Mesothelial cell of epicardium (in vitro differentiated cells): ENCODE measurements at places on chromosomes 12 and 14. TPM values are rescaled to one million over a fixed set of nuclear protein-coding genes. Genes with fewer than 3 reads are reported as not detected.

GRCh38 chr12:65902500-65902899 lies 78.2 kb downstream of the HMGA2 start:
- no peaks in the 10 kb centered on the region for H3K27me3 ChIP-seq
- H3K4me1 ChIP-seq, result peaks cover 65% of the 10 kb centered on the region
- H3K4me3 ChIP-seq, result no peak overlapping the region
- H3K27ac ChIP-seq, result peak overlapping the region; percentile 58
- DNase-seq, result no peak
- H3K36me3 ChIP-seq, result peaks cover 4% of the 10 kb centered on the region

DNA sequence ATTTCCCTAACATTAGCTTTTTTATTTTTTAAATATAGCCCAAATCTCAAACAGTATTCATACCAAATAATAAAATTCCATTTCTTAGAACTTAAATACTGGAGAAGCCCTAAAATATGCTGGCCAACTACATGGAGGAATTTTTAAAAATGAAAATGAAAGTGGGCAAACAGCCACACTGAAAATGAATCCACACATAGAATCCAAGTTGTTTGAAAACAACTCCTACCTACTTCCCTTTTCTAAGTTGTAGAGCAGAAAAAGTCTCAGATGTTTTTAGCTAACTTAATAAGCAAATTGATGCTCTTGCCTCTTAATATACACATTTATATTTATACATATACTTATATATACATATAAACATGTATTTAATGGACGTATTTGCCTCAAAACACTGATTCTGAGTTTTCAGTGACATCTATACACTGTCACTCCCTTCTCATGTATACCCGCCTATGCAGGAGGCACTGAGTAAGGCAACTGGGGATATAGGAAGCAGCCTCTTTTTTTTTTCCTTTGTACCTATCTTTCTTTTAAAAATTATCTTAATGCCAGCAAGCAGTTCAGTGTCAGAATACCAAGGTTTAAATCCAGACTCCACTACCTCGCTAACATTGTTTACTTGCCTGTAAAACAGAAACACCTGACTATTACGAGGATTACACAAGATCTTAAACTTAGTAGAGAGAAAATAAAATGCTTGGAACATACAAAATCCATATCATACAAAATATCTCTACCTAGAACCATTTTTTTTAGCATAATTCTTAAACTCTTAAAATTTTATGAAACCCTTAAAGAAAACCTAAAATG lies 13.3 kb downstream of the DICER1 start:
- H3K4me3 ChIP-seq, result no peak overlapping the region
- no peaks in the 10 kb centered on the region for H3K27me3 ChIP-seq
- peaks cover 38% of the 10 kb centered on the region for H3K4me1 ChIP-seq
- DNase-seq, result no peak
- peak overlapping the region; percentile 19 for H3K27ac ChIP-seq
- peaks cover 18% of the 10 kb centered on the region for H3K36me3 ChIP-seq

DNA sequence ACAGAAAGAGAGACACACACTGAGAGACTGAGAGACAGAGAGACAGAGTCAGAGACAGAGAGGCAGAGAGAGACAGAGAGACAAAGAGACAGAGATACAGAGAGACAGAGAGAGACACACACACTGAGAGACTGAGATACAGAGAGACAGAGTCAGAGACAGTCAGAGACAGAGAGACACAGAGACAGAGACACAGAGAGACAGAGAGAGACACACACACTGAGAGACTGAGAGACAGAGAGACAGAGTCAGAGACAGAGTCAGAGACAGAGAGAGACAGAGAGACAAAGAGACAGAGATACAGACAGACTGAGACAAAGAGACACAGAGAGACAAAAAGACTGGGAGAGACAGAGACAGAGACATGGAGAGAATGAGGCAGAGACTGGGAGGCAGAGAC lies 90.0 kb downstream of the GALNT9 start:
- H3K4me1 ChIP-seq, result peaks cover 2% of the 10 kb centered on the region
- no peaks in the 10 kb centered on the region for H3K36me3 ChIP-seq
- no peak overlapping the region for H3K4me3 ChIP-seq
- no peak for DNase-seq
- no peak overlapping the region for H3K27ac ChIP-seq

DNA sequence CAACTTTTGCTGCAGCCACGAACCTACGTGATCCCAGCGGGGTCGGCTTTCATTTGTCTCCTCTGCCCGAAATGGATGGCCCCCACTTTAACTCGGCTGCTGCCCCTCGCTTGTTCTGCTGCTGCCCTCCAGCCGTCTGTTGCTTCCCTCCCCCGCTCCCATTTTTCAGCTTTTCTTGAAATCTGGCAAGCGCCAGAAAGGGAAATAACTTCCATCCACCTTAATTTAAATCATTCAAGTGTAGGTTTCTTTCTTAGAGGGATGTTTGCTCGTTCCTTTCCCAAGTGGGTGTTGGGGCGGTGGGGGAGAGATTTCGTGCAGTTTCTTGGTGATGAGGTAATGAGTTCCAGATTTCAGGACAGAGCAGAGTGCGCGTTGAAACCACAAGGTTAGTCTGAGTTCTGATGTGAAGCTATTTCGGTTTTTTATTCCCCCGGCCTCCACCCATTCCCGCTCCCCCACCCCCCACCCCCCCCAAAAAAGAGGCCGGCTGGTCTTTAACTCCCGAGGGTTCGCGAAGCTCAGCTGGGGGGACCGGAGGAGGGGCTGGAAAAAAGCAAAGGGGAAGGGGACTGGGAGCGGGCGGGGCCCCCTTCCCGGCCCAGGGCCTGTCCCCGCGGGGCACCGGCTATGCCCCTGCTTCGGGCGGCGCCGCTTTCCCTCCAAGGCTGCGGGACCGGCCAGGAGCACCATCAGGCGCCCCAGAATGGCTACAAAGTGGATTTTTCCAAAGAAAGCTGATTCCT lies 2.2 kb upstream of the ZFP36L1 start:
- no peak for DNase-seq
- H3K27me3 ChIP-seq, result no peaks in the 10 kb centered on the region
- H3K27ac ChIP-seq, result peak overlapping the region; percentile 100
- H3K4me3 ChIP-seq, result peak overlapping the region; percentile 90
- peaks cover 28% of the 10 kb centered on the region for H3K4me1 ChIP-seq

DNA sequence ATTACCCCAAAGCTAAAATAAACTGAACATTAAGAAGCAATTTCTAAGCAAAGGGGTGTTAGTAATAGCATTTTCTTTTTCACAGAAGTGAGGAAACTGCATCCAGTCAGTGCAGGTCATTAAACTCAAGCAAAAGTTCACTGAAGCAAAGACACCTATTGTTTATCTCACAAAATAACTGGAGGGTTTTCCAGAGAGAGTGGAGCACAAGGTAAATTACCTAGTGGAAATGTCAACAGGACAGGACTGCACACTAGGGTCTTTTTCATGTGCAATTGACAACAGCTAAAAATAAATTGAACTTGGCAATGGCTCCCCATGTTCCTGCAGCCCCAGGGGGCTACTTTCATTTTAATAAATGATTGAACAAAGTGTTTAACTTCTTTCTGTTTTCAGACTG lies 742.0 kb downstream of the GALC start:
- no peak overlapping the region for H3K4me3 ChIP-seq
- H3K27me3 ChIP-seq, result no peaks in the 10 kb centered on the region
- no peak overlapping the region for H3K27ac ChIP-seq
- no peaks in the 10 kb centered on the region for H3K4me1 ChIP-seq
- H3K36me3 ChIP-seq, result peaks cover 3% of the 10 kb centered on the region
- DNase-seq, result no peak

- H3K27me3 ChIP-seq, result peaks cover 51% of the 10 kb centered on the region
- H3K27ac ChIP-seq, result no peak overlapping the region
- no peaks in the 10 kb centered on the region for H3K4me1 ChIP-seq
- H3K4me3 ChIP-seq, result no peak overlapping the region
- DNase-seq, result no peak
Observed at GRCh38 chr14:76842414-76842813, 16.2 kb downstream of the LRRC74A start.

GRCh38 chr12:46369474-46370379 lies 2.8 kb downstream of the SLC38A2 start:
- DNase-seq, result no peak
- peaks cover 21% of the 10 kb centered on the region for H3K36me3 ChIP-seq
- H3K4me3 ChIP-seq, result peak overlapping the region; percentile 95
- no peaks in the 10 kb centered on the region for H3K27me3 ChIP-seq

KRT71 gene
- total RNA-seq, result not detected in 3 replicates

DDX47 gene
- total RNA-seq, result 69.3 to 70.8 TPM (median 70.4 TPM) in 3 replicates

MYH6 gene
- not detected in 3 replicates for total RNA-seq

MDGA2 gene
- 0.27 to 0.33 TPM (median 0.27 TPM) in 3 replicates for total RNA-seq

KITLG gene
- total RNA-seq, result 13.0 to 14.4 TPM (median 13.9 TPM) in 3 replicates
